ENCODE measurements at places on chromosomes 7 and 10. TPM values are rescaled to one million over a fixed set of nuclear protein-coding genes. Genes with fewer than 3 reads are reported as not detected.
A peak's percentile ranks its signal among the peaks of the same experiment; 100 is the strongest.

Gene CADPS2
- 20.8 TPM for total RNA-seq

Gene PFKP
- 181 TPM for total RNA-seq

DNA sequence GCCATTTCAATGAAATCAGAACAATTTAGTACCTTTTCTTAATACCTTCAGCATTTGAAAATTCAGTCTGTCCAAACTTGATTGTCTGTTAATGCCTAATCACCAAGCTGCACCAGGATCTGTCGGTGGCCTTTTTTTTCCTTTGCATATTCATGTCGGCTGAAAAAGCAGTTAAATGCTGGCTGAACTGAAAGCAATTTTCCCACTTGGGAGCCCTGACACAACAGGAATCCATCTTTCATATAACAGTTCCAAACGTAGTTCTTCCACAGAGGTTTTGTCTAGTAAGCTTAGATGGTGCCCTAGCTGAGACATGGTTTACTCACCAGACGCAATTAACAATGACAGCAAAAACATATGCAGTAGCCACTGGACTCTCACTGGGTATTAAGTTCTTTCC is 83.6 kb upstream of the CHCHD3 start:
- no peak for DNase-seq

Gene OPN1SW
- not detected for total RNA-seq

- no peak for DNase-seq
Measured at GRCh38 chr7:111264981-111265380, 174.1 kb downstream of the LRRN3 start.

Gene SND1
- 85.0 TPM for total RNA-seq

DNA sequence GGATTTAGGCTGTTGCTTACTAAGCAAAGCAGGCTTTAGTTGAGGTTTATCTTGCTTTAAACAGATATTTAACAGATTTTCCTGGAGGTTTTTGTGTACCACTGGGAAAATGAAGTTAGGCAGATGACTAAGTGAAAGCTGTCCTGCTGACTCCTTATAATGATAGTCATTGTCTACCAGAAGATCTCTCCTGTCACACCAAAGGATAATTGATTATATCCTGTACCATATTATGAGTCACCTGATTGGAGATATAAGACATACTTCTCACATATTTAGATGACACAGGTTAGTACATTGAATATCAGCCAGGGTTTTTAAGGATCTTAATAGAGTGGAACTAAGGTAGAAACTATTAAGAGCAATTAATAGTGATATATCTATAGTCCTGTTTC is 68.4 kb downstream of the PTEN start:
- no peak for DNase-seq

Gene LIPK
- not detected for total RNA-seq

DNA sequence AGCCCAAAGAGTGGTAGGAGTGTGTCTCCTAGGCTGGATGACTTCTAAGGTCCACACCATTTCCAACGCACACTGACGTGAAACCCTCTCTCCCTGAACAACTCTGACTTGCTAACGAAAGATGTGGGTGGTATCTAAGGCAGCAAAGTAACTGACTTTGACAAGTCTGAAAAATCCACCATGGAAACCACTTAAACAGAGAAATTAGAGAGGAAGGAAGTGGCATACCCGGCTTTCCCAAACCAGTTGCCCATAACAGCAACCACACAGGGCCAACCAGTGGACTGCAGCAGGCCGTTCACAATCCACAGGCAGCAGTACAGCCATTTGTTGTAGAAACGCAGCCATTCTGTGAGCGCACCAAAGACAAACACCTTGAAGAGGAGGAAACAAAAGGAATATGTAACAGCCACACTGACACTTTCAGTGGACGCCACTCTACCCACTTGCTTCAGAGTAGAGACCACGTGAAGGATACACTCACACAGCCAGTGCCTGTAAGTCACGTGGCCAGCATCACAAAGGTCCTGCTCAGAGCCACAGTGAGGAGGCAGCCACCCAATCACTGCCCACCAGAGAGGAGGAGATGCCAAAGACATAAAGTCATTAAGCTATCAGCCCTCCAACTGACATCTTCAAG is 39.8 kb downstream of the SLC37A3 start:
- no peak for DNase-seq

Gene KCNMA1
- 2.2 TPM for total RNA-seq

- peak; percentile 42 for DNase-seq
Measured at GRCh38 chr10:133041101-133041500, 46.6 kb upstream of the ADGRA1 start.

GRCh38 chr7:129923709-129924108 is 29.1 kb downstream of the UBE2H start:
- no peak for DNase-seq

GRCh38 chr10:34655286-34656170 is 159.6 kb downstream of the PARD3 start:
- DNase-seq, result no peak

DNA sequence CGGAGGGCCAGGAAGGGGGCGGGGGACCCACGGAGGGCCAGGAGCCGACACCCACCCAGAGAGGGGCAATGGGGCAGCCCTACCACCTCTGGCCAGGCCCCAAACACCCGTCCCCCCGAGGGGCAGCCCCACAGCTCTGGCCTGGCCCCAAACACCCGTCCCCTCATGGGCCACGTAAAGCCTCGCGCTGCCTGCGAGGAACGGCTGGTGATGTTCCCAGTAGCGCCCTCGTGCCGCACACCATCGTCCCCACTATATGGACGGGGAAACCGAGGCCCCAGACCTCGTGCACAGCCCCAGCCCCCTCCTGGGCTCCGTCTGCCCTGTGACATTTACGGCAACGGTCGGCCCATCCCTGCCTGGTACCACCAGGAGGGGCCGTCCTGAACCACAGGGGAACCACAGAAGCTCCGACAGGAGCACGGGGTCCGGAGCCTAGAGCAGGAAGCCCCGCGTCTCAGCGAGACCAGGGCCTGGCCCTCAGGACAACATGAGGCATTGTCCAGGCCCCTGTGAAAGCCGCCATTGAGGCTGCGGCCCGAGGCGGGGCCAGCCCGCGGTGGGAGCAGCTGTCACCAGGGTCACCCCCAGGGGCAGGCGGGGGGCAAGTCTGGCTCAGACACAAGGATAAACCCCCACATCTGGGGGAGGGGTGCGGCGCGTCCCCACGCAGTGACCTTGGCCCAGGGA is 35.6 kb downstream of the GET4 start:
- DNase-seq, result no peak

DNA sequence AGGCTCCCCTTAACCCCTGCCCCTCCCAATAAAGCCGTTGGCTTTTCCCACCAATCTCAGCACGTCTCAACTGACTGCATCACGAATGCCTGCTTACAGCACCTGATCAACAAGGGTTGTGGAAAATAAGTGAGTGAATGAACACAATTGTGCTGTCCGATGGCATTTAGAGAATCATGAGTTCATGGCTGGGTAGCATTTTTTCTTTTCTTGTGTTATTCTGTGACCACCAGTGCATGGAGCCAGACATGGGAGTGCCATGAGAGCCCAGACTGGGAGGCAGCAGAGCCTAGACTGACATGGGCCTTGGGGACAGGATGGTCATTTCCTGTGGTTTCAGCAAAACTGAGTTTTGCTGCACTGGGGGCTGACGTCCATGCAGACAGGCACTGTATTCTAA is 254.1 kb upstream of the IGFBP3 start:
- no peak for DNase-seq

Gene ELOVL3
- not detected for total RNA-seq

GRCh38 chr10:125662584-125662983 is 20.4 kb downstream of the TEX36 start:
- DNase-seq, result no peak

DNA sequence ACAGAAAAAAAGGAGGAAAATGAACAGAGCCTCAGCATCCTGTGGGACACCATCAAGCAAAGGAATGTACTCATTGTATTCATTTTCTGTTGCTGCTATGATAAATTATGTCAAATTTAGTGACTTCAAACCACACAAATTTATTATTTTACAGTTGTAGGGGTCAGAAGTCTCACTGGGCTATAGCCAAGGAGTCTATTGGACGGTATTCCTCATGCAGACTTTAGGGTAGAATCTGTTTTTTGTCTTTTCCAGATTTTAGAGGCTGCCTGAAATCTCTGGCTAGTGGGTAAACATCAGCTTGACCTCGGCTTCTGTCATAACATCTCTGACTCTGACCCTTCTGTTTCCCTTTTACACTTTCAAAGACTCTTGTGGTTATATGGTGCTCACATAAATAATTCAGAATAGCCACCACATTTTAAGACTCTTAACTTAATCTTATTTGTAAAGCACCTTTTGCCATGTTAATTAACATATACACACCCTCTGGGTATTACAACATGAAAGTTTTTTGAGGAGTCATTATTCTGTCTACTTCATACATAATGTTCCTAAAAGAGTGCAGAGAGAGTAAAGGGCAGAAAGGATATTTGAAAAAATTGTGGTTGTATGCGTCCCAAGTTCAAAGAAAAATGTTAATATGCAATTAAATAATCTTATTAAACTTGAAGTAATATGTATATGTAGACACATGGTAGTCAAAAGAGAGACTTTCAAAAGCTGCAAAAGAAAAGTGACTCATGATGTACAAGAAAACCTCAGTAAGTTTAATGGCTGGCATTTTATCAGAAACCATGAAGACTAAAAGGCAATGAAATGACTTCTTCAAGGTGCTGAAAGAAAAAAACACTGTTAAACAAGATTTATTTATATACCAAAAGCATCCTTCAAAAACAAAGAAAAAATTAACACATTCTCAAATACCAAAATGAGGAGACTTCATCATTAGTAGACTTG is 70.8 kb upstream of the MEOX2 start:
- no peak for DNase-seq

Gene STK32C
- 7.0 TPM for total RNA-seq

Gene GNGT1
- not detected for total RNA-seq

DNA sequence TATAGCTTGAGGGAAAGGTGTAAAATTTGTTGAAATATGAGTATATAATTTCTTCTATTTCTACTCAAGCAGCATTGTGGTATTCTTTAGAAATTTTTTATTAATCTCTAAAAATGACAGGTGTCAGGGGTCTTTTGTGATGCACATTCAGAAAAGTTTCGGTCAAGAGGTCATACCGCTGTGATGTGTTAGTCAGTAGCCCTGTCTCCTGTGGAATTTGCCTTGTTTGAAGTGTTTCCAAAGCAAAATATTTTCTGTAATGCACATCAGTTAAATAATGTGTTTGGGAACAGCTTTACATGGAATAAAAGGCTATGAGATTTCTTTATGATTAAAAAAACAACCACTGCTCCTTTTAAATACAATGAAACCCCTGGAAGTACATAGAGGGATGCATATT is 35.8 kb downstream of the FOXP2 start:
- DNase-seq, result no peak

Gene BTBD16
- not detected for total RNA-seq

Data from Right ventricle myocardium inferior (tissue), 1 donor.